ENCODE measurements at places on chromosomes 4 and X.

DNA sequence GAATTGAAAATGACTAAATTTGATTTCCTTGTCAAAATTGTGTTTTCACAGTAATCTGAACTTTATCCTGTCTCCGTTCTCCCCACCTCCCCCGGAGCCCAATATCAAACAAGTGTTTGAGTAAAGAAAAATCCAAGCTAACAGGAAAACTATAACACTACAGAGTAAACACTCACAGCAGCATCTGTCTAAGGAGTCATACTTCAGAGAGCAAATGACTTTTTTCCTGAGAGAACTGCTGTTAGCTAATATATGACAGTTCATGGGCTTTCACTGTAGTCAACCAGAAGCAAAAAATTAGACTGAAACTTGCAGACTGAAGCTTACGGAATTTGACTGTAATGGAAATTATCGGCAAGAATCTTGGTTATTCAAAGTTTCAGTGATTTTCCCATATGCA lies 321.7 kb downstream of the ANKRD50 start:
- peak; percentile 15 for DNase-seq

GRCh38 chr4:138535316-138535715 lies 293.2 kb upstream of the SLC7A11 start:
- no peak for DNase-seq

DNA sequence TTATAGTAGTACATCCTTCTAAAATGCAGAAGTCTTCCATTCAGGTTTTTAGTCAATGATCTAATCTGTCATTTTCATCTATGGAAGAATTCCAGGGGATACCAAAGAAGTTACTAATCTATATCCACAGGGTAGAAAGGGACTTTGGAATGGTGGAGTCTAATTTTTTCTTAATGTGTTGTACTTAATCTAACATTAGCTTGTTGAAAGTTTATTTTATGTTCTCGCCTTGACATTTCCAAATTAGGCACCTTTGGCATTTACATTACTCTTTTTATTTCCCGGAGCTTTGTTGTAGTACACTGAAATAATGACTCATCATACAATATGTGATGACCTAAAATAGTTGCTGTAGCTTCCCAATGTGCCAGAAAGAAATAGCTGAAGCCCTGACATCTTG lies 91.5 kb downstream of the HTR2C start:
- peak; percentile 17 for DNase-seq

DNA sequence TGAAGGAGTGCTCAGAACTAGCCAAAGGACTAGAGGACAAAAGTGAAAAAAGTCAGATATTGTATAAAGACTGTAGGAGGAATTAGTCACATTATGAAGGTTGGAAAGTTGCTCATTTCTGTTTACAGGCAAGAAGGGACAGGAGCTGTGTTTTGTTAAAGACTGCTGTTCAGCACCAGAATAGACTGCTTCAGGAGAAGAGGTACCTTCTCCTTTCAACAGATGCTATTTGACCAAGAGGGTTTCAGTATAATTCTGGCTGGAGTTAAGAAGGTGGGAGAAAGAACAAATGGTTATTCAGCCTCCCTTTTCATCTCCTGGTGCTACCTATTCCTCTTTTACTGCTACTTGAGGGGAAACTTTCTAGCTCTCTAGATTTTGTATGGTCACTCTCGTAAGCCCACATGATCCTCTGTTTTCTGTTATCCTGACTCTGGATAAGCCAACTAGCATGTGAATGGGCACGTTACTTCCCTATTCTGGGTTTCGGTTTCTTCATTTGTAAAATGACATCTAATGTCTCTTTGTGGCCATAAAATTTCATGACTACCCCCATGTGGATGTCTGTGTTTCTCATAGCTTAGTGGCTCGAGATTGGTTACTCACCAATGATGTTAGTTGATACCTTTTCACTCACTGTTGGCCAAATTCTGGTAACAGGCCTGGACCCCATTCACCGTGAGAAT lies 68.9 kb downstream of the SH2D1A start:
- DNase-seq: no peak

- DNase-seq: no peak
Measured at GRCh38 chr4:1983846-1984405, 24.8 kb downstream of the NELFA start.

GRCh38 chrX:31266203-31267076 lies 194.6 kb upstream of the FTHL17 start:
- peak; percentile 24 for DNase-seq

GRCh38 chr4:107683873-107684272 lies 36.2 kb downstream of the PAPSS1 start:
- no peak for DNase-seq

- no peak for DNase-seq
Measured at GRCh38 chrX:153792368-153792767, 1.8 kb downstream of the IDH3G start.

- DNase-seq: no peak
Measured at GRCh38 chr4:83221897-83222441, 62.6 kb downstream of the COQ2 start.

DNA sequence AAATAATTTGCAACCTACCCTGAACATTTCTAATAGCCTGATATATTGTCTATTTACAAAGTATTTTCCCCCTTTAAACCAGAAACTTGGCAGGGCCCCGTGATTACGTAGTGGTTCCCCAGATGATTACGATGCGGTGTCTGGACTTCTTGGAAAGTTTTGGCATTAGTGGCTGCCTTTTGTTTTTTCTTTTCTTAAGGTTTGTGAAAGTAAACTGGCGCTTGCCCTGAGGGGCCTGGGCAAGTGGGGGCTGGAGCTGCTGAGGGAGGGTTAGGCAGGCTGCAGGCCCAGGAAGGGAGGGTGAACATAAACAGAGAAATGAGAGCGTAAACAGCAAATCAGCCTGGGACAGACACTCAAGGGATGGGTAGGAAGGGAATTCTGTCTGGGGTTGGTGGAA lies 123.6 kb upstream of the MSX1 start:
- DNase-seq: peak; percentile 31

DNA sequence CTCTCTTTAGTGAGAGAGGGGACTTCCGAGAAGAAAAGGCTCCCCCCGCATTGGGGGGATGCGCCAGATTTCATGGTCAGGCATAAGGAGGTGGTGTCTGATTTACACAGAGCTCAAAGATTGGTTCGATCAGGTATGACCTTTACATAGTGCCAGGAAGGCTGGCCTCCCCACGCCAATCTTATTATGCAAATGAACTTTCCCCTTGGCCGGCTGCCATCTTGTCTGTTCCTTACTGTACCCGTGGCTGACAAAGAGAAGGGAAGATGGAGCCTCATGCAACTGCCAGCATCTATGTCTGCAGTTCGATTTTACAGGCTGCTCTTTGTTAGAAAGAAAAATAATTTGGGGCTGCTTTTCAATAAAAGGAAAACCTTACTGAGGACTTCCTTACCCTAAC lies 197.2 kb downstream of the GPM6A start:
- no peak for DNase-seq

GRCh38 chr4:47690611-47691010 lies 147.3 kb downstream of the CORIN start:
- no peak for DNase-seq

DNA sequence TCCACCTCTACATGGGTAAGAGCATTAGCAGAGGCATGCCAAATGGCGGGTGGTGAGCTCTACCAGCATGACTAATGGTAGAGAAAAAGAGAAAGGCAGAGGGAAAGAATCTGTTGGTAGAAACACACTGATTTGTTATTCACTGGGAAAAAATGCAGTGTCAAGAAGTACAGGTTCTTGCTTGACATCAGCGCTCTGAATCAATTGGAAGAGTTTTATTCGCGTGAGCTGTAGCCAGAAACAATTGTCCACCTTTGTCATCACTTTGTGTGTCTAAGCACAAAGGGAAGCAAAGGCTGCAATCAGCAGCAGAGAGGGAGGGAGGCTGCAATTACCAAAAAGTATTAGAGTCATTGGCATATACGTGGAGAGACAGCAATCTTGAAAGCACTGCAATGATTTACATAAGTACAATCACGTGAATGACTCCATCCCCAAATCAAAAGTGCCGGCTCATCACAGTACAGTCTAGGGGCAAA lies 67.7 kb upstream of the HS3ST1 start:
- DNase-seq: peak; percentile 76

GRCh38 chr4:7466904-7467303 lies 32.2 kb upstream of the PSAPL1 start:
- DNase-seq: no peak

GRCh38 chr4:128700659-128701350 lies 108.7 kb upstream of the JADE1 start:
- peak; percentile 8 for DNase-seq

DNA sequence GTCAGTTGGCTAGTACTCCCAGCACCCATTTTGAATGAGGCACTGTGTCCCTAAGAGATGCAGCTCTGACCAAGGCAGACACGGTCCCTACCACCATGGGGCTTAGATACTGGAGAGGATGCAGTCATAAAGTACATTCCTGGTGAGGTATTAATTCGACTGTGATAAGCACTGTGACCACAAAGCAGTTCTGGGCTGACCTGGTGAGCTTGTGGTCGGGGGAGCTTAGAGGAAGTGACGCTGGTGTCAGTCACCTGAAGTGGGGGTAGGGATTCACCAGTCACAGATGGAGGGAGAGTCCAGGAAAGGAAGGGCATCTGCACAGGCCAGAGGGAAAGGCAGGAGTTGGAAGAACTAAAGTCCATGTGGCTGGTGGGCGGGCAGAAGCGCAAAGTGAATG lies 15.8 kb upstream of the CLTRN start:
- peak; percentile 53 for DNase-seq

DNA sequence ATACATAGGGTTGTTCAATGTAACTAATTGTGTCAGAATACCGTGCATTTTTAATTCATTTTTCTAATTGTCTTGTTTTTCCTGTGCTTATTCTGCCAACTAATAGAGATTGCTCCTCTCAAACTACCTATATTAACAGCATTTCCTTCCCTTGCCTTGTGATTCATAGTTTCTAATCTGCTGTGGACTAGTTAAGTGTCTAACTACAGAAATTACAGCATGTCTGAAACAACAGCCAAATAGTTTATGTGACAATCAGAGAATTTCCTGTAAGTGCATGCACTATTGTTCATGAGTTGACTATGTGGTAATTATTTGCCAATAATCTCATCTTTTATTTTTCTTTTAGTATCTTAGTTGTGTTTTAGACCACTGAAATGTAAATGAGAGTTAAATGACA lies 4.1 kb upstream of the SEC24B start:
- no peak for DNase-seq

- DNase-seq: no peak
Measured at GRCh38 chr4:179486570-179487335, 2044.5 kb upstream of the AGA start.

DNA sequence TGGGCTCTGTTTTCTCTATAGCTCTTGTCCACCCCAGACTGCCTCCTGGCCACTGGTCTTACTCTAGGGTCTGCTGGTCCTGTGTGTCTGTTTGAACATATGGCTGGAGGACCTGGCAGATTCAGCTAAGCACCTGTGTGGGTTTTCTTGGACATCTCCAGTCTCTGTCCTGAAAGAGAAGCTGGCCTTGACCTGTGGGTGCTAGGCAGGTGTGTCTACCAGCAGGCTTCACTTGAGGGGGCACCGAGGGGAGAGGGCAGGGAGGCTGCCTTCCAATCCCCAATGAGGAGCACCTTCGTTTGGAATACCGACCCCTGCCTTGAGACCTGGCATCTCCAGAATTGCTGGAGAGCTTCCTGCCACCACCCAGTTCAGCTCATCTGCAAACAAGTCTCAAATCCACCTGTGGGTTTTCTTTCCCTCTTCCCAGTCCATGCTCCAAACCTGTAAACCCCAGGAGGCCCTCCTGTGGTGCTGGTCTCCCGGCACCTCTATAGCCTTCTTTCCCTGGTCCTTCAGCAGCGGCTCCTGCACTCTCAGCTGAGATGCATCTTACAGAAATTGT lies 45.2 kb downstream of the HTRA3 start:
- no peak for DNase-seq

DNA sequence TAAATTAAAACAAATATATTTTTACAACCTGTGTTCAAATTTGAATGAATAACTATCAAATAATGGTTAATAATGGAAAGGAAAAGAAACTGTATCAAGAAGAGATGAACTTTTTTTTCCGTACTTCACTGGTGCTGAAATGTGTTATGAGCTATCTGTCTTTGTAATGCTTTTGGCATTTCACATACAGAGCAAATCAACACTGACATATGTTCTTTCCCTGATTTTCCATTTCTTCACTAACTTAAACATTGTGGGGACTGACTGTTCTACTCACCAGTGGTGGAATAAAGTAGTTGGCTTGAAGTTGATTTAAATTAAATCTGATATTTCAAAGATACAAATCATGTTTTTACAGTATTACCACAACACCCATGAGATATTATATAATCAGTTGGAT lies 304.0 kb upstream of the BMP3 start:
- DNase-seq: no peak

GRCh38 chr4:71446479-71447081 lies 107.8 kb downstream of the SLC4A4 start:
- no peak for DNase-seq

DNA sequence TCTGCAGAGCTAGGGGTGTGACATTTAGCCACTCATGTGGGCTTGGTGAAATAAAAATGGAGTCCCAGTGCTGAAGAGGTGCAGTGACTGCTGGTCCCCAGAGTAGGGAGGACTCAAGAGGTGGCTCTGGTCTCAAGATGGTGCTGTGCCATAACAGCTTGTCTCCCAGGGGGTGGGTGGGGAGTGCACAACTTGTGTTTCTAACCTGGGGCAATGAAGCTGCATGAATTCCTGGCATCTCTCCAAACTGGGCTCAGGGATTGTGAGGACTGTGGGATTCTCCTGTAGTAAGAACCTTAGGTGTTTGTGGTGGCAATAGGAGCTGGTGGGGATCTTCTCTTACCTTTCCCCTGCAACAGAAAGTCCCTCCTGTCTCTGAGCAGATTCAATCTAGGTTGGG lies 278.9 kb upstream of the SFRP2 start:
- DNase-seq: no peak

GRCh38 chr4:29972121-29972520 lies 748.0 kb upstream of the PCDH7 start:
- DNase-seq: no peak

GRCh38 chr4:73936969-73937368 lies 44.9 kb downstream of the PF4 start:
- DNase-seq: no peak

GRCh38 chrX:67893931-67894330 lies 350.1 kb downstream of the AR start:
- peak; percentile 31 for DNase-seq
